Cardiac atrium fibroblast (primary cell): ENCODE measurements at places on chromosomes 4 and X. TPM values are rescaled to one million over a fixed set of nuclear protein-coding genes. Genes with fewer than 3 reads are reported as not detected.

CXCL10 gene
- total RNA-seq, result not detected in 2 replicates

CYBB gene
- total RNA-seq, result 0.36 TPM in 1 of 2 replicates, not detected in the other

TLR6 gene
- 0.54 and 0.81 TPM in 2 replicates for total RNA-seq

COL4A5 gene
- 12.2 and 16.8 TPM in 2 replicates for total RNA-seq

WNK3 gene
- total RNA-seq, result 1.4 and 4.7 TPM in 2 replicates

EDA2R gene
- total RNA-seq, result 3.2 and 7.1 TPM in 2 replicates

ALAS2 gene
- not detected in 2 replicates for total RNA-seq

SLC10A4 gene
- not detected in 2 replicates for total RNA-seq

MAGEB17 gene
- total RNA-seq, result not detected in 2 replicates

GAGE13 gene
- total RNA-seq, result not detected in 2 replicates

MAP3K15 gene
- total RNA-seq, result not detected in 2 replicates

MAGEA6 gene
- not detected in 2 replicates for total RNA-seq

REPS2 gene
- total RNA-seq, result 0.18 and 0.81 TPM in 2 replicates

FREM3 gene
- not detected in 2 replicates for total RNA-seq

YIPF7 gene
- not detected in 2 replicates for total RNA-seq

FGF13 gene
- not detected in 2 replicates for total RNA-seq

RPGR gene
- total RNA-seq, result 5.7 and 7.4 TPM in 2 replicates

TMEM156 gene
- 0.18 TPM in 1 of 2 replicates, not detected in the other for total RNA-seq

PPARGC1A gene
- under 0.01 TPM in 1 of 2 replicates, not detected in the other for total RNA-seq

DNAAF6 gene
- total RNA-seq, result not detected in 2 replicates

DDIT4L gene
- 0.18 and 1.6 TPM in 2 replicates for total RNA-seq

ZNF630 gene
- 0.18 and 0.97 TPM in 2 replicates for total RNA-seq

C1QTNF7 gene
- 0.16 TPM in 1 of 2 replicates, not detected in the other for total RNA-seq

KLKB1 gene
- total RNA-seq, result 3.1 and 6.0 TPM in 2 replicates

PABPC4L gene
- total RNA-seq, result 0.49 and 0.72 TPM in 2 replicates

CXCL6 gene
- total RNA-seq, result 42.2 and 742 TPM in 2 replicates

RBM46 gene
- not detected in 2 replicates for total RNA-seq

KLB gene
- not detected in 2 replicates for total RNA-seq

PAPSS1 gene
- total RNA-seq, result 57.8 and 80.2 TPM in 2 replicates

ABCG2 gene
- under 0.01 and 0.32 TPM in 2 replicates for total RNA-seq

MAGEA10 gene
- total RNA-seq, result not detected in 2 replicates

MID2 gene
- 10.8 and 13.0 TPM in 2 replicates for total RNA-seq

GRPR gene
- not detected in 2 replicates for total RNA-seq

CXCL1 gene
- total RNA-seq, result 191 and 1,056 TPM in 2 replicates

ALB gene
- not detected in 2 replicates for total RNA-seq

MAOB gene
- total RNA-seq, result 0.65 TPM in 1 of 2 replicates, not detected in the other

PAGE4 gene
- not detected in 2 replicates for total RNA-seq

MID1 gene
- total RNA-seq, result 33.8 and 35.5 TPM in 2 replicates

EGF gene
- total RNA-seq, result not detected in 2 replicates

ACSL1 gene
- total RNA-seq, result 22.0 and 29.5 TPM in 2 replicates

ATP10D gene
- total RNA-seq, result 10.1 and 17.3 TPM in 2 replicates

TMPRSS11D gene
- total RNA-seq, result not detected in 2 replicates

CASP6 gene
- 9.4 and 12.5 TPM in 2 replicates for total RNA-seq

SAGE1 gene
- not detected in 2 replicates for total RNA-seq

CCKAR gene
- not detected in 2 replicates for total RNA-seq

KCTD8 gene
- total RNA-seq, result not detected in 2 replicates

GAGE1 gene
- total RNA-seq, result not detected in 2 replicates

OGT gene
- total RNA-seq, result 42.8 and 90.4 TPM in 2 replicates

VCX3A gene
- not detected in 2 replicates for total RNA-seq

AFF2 gene
- total RNA-seq, result 0.18 and 0.65 TPM in 2 replicates

FAM47A gene
- not detected in 2 replicates for total RNA-seq

NEK1 gene
- 3.1 and 4.2 TPM in 2 replicates for total RNA-seq

RIBC1 gene
- 0.16 TPM in 1 of 2 replicates, not detected in the other for total RNA-seq

ENPP6 gene
- under 0.01 TPM in 1 of 2 replicates, not detected in the other for total RNA-seq

CDX4 gene
- not detected in 2 replicates for total RNA-seq

TMEM150C gene
- 0.54 and 6.5 TPM in 2 replicates for total RNA-seq

NAP1L2 gene
- not detected in 2 replicates for total RNA-seq

GC gene
- not detected in 2 replicates for total RNA-seq

CT55 gene
- total RNA-seq, result not detected in 2 replicates
